CD14-positive monocyte (primary cell): ENCODE measurements at places on chromosomes 16 and 17.
A peak's percentile ranks its signal among the peaks of the same experiment; 100 is the strongest.

DNA sequence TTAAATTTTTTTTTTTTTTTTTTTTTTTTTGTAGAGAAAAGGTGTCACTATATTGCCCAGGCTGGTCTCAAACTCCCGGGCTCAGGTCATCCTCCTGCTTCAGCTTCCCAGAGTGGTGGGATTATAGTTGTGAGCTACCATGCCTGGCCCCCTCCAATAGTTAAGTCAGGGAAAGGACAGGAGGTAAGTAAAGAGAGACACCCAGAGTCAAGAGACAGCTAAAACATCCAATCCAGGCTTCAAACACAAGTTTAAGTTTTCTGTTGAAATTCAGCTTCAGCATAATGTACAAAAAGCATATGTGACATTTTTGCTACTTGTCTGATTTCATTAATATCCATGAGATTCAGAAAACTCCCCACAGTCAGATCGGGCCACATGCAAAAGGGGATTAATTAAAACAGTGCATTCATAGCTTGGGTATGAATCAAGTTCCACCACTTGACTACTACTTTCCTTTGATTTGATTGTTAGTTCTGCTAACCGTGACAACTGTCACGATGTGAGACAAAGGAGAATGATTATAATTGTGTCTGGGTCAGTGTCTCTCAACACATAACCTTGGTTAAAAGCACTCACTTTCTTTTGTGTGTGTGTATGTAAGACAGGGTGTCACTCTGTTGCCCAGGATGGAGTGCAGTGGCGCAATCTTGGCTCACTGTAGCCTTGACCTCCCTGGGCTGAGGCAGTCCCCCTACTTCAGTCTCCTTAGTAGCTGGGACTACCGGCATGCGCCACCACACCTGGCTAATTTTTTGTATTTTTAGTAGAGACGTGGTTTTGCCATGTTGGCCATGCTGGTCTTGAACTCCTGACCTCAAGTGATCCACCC lies 184.9 kb downstream of the PARN start:
- DNase-seq: no peak

DNA sequence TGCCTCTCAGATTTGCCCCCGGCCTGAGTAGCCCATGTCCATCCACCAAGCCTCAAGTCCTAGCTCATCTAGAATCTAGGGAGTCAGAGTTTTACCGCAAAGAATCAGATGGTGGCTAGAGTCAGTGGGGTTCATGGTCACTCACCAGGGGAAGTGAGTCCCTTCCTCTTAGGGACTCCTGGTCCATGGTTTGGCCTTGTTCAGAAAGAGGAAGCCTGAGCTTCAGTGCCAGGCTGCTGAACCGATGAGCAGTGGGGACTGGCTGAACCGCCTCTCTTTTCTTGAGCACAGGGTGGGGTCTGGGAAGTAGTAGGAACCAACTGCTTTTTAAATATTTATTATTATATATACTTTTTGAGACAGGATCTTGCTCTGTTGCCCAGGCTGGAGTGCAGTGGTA lies 160.3 kb downstream of the NTN1 start:
- peak; percentile 12 for DNase-seq

GRCh38 chr16:86929057-86929871 lies 350.9 kb downstream of the FOXL1 start:
- no peak for DNase-seq

DNA sequence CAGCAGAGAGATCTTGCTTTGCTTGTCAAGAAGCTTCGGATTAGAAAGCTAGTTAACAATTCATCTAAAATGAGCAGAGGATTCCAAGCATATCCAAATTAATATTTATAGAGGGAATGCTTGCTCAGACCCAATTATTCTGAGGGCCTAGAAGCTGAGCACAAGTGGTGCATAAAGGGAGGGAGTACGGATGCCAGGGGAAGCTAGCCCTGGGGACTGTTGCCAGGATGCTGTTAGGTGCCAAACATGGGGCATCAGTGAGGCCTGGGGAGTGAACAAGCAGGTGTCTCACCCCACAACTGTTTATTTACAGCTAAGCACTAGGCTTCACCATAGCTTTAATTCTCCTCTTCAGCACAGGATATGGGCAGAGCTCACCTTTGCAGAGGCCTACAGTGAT lies 684.1 kb upstream of the C16orf82 start:
- no peak for DNase-seq

DNA sequence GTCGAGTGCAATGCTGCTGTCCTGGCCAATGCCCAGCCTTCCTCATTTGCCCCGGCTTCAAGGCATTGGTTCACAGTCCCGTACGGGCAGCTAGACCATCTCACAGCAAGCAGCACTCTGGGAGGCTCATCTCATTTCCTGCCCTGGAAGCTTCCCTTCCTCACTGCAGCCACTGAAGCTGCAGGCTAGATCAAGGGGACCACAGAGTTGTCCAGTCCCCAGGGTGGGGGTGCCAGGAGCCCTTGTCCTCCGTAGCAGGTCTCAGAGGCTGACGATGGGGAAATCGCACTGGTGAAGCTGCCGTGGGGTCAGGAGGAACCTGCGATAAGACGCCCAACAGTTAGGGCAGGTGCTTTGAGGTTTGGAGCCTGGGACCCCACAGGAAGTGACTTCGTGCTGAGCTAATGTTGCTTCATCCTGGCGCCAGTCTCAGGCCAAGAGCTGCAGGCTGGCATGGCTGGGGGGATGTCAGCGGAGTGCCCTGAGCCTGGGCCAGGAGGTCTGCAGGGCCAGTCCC lies at the start of gene SPNS3:
Gene SPNS3 (plus strand): TSS at position 426 of the 517 bp plus-strand sequence. CDS start 28 bp downstream, at position 454.
- peak; percentile 59 for DNase-seq

- no peak for DNase-seq
Observed at GRCh38 chr16:19486750-19487325, 35.1 kb downstream of the GDE1 start.

DNA sequence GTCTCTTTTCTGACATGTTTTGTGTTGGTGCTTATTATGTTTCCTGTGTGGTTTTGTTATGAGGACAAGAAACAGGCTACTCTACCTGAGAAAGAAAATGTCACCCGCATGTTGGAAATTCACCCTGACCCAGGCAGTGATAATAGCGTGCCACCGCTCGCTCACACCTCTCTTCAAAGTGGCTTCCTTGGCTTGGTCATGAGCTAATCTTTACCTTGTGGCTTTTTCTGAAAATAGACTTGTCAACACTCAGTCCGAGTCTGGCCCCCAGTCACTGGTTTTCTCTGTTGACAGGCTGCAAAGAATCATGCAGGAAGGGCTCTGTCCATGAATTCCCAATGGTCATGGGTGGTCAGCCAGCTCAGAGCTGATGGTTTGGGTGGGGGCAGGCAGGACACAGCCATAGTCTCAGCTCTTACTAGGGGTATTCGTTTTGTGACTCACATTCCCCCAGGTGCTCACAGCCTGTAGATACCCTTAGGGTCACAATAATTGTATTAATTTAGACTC lies 121.3 kb upstream of the CACNG5 start:
- DNase-seq: no peak

- DNase-seq: no peak
Observed at GRCh38 chr17:62965174-62965685, 805 bp upstream of the TANC2 start.

DNA sequence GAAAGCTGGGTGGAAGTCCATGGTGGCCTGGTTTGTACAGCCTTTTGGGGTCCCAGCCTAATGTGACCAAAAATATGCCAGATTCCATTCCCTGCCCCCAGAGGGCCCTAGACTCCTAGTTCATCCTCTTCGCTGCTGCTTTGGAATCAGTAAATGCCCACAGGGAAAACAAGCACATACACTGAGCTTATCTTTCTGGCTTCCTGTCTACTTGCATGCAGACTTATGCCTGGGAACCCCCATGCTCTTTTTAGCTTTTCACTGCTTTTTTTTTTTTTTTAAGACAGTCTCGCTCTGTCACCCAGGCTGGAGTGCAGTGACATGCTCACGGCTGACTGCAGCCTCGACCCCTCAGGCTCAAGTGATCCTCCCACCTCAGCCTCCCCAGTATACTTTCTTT lies 6.2 kb upstream of the CD300LG start:
- no peak for DNase-seq

DNA sequence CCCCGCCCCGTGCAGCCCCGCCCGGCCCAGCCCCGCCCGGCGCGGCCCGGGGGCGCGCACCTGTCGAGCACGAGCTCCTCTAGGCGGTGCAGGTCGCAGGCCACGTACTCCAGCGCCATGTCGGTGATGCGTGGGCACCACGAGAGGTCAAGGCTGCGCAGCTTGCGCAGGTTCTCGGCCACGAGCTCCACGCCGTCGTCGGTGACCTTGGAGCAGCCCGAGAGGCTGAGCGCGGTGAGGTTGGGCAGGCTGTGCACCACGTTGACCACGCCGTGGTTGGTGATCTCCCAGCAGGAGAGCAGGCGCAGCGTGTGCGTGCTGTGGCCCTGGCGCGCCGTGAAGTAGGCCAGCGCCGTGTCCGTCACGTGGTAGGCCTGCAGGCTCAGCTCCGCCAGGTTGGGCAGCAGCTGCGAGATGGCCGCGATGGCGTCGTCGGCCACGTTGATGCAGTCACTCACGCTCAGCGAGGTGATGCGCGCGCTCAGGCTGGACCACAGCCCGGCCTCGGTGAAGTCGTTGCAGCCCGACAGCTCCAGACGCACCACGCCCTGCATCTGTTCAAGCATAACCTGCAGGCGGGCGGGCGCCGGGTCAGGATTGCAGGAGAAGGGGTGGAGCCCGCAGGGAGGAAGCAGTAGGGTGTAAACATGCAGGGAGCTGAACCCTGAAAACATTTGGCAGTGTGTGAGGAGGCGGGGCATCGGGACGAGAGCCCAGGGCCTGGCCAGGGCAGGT lies 5.3 kb upstream of the WDR24 start:
- no peak for DNase-seq

GRCh38 chr16:35506898-35507194 lies 2047.4 kb downstream of the TP53TG3F start:
- no peak for DNase-seq

DNA sequence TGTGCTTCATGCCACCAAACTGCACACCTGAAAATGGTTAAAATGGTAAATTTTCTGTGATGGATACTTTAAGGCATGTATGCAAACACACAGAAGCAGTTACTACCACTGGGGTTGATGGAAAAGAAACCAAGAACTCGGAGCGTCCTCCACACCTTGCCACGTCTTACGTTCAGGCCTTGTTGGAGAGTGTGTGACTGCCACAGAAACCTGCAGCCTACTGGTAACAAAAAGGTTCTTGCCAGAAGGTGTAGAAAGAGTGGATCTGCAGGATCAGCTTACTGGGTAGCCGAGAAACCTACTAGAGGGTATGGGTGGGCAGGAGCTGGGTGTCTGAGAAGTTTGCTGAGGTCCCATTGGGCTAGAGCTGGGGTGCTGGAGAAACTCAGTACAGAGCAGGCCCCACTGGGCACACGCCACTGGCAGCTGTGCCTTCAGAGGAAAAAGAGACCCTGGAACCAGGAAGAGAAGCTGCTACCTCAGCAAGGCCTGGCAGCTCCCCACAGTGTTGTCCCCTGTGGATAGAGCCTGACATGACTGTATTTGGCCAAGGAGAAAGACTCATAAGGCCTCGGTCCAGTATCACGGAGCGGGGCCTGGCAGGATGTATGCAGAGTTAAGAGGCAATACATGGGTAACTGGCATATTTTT lies 204.6 kb downstream of the SEC14L1 start:
- no peak for DNase-seq

- no peak for DNase-seq
Observed at GRCh38 chr16:87821376-87822107, 47.8 kb downstream of the SLC7A5 start.

DNA sequence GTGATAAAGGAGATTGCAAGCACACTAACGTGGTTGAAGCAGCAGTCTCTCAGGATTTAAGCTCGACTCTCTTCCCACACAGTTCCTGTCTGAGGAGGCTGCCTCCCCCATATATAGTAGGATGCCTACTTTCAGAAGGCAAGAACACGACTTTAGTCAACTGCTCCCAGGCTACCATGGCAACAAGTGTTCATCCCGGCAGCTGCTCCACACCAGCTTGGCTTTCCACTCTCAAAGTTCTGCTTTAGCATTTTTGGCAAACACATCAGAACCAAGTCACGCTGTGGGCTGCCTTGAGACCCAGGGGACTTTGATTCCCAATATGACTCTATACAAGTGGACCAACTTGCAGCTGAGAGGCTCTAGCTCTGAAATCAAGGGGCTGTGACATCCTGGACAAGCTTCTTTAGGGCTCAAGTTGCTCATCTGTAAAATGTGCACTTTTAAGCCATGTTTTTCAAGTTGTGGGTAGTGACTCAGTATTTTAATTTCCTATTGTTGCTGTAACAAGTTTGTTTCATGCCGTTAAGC lies 16.5 kb downstream of the ZP2 start:
- DNase-seq: no peak

DNA sequence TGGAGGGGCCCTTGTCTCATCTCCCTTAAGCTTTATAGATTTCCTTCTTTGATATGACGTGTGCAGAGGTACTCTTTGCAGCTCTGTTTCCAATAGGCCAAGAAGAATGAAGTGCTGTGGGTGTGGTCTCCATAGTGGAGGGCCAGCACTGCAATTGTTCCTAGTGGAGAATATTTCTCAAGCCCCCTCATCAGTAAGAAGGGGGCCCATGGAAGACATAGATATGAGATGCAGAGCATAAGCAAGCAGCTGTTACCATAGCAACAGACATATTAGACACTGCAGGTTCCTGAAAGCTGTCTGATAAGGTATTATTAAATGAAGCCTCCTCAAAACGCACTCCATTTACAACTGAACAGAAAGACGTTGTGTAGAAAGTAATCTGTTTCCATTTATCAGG lies 240.7 kb downstream of the ZFHX3 start:
- no peak for DNase-seq

- no peak for DNase-seq
Observed at GRCh38 chr16:72925631-72925979, 122.3 kb downstream of the ZFHX3 start.

GRCh38 chr17:2011411-2012371 lies 13.4 kb downstream of the RTN4RL1 start:
- DNase-seq: no peak

- DNase-seq: peak; percentile 18
Observed at GRCh38 chr17:42937712-42938596, 26.3 kb downstream of the AARSD1 start.

DNA sequence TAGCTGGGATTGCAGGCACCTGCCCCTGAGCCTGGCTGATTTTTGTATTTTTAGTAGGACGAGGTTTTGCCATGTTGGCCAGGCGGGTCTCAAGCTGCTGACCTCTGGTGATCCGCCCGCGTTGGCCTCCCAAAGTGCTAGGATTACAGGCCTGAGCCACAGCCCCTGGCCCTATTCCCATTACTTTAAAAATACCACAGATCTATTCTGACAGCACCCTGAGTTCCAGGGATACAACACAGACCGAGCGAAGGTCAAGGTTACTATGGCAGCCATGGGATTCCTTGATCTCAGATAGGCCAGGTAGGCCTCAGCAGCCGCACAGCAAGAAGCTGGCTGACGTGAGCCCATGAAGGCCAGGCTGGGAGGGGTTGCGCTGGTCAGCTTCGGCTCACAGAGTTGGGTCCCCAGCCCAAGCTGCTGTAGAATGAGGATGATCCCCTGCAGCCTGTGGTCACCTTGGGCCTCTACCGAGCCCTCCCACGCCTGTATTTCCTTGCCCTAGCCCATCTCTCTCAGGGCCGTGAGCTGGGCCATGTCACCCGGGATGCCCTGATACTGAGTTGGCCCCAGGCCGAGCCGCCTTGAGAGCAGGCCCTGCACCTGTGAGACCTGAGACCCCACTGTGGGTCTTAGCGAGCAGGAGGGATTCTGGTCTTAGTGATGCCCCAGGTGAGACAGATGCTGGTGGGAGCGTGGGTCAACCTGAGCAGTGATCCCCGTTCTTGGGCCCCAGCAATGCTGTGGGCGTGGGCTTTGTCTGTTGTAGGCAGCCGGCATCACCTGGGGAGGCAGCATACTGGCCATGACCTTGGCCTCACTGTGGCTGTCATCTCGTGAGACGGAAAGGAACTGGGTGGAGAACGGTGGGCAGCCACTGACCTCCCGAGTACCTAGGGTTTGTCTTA lies 16.9 kb upstream of the RNF213 start:
- no peak for DNase-seq
